Gastrocnemius medialis (tissue), 4 donors: ENCODE measurements at places on chromosomes 2 and 18.
A peak's percentile ranks its signal among the peaks of the same experiment; 100 is the strongest.

DNA sequence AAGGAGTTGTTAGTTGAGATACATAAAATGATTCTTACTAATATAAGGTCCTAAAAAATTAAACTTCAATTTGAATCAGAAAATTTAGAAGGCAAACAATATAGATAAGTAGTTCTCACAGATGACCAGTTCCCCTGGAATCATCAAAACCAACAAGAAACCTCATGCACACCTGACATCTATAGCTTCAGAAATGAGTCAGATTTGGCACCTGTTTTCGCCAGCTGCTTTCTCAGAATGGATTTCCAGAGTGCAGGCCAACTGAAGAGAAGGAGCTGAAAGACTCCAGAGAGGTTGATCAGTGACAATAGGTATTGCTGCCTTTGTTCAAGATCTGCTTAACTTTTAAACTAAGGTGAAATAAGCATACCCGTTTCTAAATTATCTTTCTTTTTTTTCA is 192.4 kb downstream of the RDH14 start:
- no peak for DNase-seq

DNA sequence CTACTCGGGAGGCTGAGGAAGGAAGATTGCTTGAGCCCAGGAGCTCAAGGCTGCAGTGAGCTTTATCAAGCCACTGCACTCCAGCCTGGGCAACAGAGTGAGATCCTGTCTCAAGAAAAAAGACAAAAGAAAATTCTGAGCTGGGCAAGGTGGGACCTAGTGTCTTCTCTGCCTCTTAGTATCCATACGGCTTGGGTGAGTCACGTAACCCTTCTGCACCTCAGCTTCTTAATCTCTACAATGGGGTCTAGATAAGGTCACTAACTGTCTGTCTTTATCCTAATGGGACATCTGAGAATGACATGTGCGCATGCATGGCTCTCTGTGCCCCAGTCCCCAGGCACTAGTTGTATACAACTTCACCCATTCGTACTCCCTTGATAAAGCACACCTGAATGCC is 53.4 kb upstream of the TLK1 start:
- no peak for DNase-seq

DNA sequence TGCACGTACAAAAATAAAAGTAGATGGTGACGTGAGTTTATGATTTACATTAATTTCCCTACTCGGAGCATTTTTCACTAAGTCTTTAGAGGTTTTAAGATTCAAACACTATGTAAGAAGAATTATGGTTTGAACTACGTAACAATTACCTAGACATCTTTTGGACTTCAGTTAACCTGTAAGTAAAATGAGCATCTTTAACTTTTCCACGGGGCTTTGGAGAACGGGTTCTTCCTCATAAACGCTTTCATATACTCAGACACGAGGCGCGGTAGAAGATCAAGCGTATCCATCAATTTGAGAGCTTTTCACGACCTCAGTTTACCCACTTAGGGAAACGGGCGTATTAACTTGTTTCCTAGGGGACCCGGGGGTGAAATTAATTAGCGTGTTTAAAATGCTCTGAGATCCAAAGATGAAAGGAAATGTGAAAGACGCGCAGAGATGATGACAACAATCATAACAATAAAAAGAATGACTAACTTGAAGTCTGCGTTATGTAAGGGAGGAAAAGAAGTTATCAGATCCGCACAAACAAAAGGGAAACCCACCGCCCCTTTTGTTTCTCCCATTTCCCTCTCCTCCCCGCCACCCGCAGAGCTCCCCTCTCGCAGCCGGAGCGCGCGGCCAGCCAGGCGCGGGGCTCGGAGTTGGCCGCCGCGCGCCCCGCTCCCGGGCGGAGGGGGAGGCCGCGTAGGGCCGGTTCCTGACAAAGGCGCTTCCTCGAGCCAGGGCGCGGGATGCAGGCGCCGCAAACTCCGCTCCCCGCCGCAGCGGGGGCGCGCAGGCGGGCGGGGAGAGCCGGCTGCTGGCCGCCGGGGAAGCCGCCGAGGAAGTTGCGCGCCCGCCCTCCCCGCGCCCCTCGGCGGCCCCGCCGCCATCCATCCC is 807 bp downstream of the PELI1 start:
- no peak for DNase-seq

DNA sequence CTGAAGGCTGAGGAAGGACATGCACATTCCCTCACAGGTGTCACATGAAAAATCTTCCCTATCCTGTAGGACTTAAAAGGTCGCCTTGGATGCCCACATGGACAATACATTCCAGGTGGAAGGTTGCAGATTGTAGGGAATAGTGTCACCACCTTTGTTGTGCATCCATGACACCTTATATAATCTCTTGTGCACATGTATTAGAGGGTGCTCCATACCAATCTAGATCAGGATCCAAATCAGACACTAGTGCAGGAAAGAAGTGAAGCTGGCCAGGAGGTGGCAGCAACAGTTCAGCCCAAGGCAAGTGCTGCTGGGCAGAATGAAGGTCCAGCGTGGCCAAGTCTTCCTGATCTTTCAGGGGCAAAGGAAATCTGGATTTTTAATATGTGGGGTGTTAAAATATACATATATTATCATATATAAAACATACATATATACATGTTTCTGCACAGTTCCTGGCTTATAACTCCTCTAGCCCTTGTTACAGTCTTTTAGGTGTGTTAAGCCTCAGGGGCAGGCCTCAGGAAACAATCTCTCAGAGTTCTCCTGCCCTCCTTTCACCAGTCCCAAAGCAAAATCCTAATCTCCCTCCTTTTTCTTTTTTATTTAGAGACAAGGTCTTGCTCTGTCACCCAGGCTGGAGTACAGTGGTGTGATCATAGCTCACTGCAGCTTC is 16.6 kb downstream of the NIF3L1 start:
- DNase-seq: peak; percentile 57

- DNase-seq: no peak
Observed at GRCh38 chr2:223735035-223735640, 102.2 kb downstream of the AP1S3 start.

GRCh38 chr2:19785447-19785846 is 116.3 kb downstream of the TTC32 start:
- no peak for DNase-seq

DNA sequence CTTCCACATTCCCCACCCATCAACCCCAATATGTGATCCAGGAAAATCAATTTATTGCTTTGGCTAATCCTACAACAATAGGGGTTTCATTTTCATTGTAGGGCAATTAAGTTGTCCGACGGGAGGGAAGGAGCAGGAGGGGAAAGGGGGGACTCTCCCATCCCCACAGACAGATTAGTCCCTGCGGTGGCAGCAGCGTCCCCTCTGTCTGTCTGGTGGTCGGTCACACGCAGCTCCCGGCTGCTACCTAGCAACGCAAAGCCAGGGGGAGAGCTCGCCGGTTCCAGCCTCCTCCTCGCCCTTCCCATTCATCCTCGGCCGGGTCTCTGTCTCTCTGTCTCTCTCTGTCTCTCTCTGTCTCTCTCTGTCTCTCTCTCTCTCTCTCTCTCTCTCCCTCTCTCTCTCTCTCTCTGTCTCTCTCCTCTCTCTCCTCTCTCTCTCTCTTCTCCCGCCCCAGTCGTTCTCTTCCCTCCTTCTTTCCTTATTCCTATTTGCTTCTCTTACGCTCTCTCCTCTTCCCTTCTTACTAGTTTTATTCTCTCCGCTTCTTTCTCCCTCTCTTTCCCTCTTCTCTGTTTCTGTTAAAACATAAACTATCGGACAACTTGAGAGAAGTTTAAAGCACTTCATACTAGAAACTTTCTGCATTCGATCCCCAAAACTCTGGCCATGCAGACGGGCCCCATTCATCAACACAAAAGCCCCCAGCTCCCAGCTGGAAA is 1.2 kb downstream of the LRP2 start:
- no peak for DNase-seq

DNA sequence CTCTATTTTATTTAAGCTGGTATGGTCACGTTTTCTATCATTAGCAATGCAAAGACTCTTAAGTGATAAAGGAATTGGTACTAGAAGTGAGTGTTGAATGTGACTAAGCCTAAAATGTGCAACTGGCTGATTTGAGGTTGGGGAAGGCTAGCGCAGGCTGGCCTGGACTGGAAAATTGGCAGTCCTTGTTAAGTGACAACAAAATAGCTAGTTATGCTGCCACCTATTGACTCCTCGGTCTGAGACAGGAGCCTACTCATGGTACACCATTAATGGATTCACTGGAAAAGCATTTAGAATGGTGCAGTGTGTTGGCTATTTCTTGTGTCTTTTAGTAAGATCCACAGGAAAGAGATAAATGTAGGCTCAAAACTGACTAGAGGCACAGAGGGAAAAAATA is 5.7 kb upstream of the WIPF1 start:
- DNase-seq: no peak

DNA sequence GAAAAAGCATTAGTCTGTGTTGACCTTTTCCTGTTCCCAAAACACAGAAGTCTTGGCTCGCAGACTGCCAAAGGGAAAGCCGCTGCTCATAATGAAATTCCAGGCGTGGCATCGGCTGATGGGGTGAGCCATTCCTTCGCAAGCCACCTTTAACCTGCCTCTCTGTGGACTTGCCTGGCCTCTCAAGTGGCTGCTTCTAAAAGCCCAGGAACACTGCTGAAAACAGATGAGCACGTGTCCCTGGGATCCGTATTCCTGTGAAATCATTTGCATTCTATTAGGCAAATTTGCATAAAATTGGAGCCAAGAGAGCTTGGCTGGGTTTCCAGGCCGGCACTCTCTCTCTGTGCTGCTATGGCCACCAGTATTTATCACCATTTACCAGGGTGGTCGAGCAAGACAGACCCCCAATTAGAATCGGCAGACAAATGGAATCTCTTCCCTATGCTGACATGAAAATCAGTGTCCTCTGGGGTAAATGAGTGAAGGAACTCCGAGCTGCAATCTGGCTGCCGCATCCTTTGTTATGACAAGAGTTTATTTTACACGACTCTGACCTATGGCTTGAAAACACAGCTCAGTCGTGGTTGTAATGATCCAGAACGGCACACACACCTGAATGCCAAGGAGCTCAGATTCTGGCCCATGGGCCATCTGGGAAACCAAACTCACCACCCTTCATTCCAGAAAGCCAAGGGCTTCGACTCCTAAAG is 21.7 kb downstream of the BCL2 start:
- DNase-seq: no peak

DNA sequence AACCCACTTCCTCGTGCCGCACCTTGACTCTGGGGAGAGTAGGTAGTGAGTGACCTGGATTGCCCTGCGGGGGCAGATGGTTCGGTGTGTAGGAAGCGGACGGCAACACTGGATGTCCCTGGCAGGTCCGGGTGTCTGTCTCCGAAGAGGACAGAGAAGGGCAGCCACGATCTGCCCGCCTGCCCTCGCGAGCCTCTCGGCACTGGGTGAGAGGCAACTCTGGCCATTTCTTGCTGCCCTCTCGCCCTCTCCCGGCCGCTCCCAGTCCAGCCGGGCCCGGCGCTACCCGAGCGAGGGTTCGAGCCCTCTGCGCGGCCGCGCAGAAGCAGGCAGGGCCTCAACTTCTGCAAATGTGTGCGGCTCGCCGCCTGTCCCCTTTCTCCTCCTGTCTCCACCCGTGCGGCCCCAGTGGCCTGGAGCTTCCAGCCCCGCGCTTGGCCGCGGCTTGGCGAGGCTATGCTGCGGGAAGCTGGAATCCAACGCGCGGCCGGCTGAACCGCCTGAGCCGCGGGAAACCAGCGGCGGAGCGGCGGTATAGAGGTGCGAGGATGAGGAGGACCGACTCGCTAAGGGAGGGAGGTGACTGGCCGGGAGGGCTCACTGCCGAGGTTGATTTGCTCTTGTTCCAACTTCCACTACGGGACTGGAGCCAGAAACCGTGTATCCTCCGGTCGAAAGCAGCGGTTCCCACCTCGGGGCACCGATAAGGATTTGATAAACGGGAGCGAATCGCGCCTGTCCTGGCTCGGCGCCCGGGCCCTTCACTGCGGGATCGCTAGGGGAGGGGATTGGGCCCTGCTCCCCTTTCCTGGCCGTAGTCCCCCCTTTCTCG is 1.5 kb downstream of the EPAS1 start:
- no peak for DNase-seq

DNA sequence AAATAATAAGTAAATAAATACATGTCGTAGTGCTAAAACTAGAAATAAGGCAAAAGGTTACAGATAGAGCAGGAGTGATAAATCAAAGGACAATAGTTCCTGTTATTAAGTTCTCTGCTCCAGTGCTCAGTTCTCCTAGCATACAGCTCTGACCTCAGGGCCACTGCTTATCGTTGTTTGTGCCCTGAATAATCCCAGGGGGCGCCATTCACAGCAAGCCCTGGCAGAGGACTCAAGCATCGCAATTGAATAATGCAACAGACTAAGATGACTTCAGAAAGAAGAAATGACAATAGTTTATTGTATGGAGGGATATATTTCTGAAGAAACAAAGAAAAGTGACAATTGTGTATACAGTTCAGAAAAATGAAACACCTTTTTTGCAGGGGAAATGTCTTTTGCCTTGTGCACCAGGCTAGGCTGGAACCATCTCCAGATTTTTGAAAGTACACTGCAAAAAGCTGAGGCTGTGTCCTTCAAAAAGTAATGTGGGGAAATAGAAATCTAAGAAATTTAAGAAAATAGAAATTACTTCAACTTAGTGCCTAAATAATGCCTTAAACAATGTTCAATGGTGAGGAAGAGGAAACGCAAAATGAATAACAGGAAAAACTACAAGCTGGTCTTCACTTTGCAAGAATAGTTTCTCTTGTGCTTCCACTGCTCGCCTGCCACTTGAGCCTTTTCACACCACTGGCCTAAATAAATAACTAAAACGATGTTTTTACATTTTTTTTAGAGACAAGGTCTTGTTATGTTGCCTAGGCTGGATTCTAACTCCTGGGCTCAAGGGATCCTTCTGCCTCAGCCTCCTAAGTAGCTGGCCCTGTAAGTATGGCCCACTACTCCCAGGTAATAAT is 19.0 kb upstream of the CCNYL1 start:
- DNase-seq: no peak

DNA sequence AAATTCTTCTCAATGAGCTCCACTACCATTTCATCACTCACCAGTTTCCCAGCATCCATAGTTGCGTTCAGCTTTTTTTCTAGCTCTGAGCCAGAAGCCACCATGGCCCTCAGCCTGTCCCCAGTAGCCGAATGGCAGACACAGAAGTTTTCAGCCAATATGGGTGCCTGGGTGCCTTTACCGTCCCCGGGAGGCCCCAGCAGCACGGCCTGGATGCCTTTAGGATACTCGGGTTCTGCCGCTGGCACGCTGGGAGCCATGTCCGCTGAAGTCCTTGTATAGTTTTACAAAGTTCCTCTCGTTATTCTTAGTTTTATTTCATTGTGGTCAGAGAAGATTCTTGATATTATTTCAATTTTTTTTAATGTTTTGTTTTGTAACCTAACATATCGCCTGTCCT is 187.2 kb downstream of the MEMO1 start:
- DNase-seq: no peak

- no peak for DNase-seq
Observed at GRCh38 chr2:157229572-157229971, 27.9 kb upstream of the GALNT5 start.

GRCh38 chr2:62705007-62705829 is at the start of gene EHBP1:
Gene EHBP1 (plus strand): TSS chr2:62705713. CDS start chr2:62707192, 1,479 bp downstream.
- DNase-seq: peak; percentile 99

GRCh38 chr18:59393381-59393780 is 34.3 kb upstream of the LMAN1 start:
- DNase-seq: no peak

DNA sequence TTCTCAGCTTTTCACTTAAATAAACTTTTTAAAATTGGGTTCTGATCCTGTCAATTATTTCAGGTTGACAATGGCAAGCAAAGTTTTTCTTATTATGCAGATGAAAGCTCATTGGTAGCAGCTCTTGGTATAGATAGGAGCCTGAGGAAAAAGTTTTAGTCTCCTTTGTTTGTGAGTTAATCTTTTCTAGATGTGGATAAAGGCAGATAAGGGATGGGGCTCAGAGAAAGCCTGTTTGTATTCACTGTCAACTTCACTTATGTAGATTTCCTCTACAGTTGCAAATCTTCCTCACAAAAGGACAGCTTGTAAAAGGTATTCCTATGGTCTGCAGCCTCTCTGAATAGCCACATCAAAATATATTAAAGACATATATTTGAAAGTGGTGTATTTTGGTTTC is 224.5 kb upstream of the SPOPL start:
- no peak for DNase-seq
